ENCODE measurements at places on chromosomes 6 and 20.

DNA sequence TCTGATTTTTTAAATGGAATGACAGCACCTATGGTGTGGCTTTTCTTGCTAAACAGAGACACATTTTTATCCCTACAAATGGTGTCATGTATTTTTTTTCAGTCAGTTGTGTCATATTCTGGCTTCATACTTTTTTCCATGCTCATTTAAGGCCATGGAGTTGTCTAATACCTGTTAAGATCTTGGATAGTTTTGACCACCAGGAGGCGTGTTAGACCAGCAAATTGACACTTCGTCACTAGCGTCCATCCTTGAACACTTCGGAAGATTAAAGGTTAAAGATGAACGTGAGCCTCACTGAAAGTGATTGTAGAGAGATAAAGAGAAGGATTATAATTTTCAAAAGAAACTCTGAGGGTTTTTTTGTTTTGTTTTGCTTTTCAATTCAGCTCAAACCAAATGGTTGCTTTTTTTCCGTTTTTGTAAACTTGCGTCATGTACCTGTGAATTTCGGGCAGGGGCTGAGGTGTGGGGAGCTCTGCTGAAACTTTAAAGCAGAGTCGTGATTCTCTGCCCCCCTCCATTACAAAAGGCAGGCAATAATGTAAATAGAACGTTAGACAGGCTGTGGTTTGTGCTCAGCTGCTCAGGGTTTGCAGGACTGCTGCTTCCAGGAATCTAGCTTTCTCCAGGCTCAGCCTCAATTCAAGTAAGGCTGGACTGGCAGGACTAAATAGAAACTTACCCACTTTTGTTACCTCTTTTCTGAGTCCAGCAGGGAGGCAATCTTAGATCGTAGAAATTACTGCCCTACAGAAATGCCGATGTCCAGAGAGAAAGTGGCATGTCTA lies 245.1 kb downstream of the FOXA2 start:
- DNase-seq, result peak; percentile 75

DNA sequence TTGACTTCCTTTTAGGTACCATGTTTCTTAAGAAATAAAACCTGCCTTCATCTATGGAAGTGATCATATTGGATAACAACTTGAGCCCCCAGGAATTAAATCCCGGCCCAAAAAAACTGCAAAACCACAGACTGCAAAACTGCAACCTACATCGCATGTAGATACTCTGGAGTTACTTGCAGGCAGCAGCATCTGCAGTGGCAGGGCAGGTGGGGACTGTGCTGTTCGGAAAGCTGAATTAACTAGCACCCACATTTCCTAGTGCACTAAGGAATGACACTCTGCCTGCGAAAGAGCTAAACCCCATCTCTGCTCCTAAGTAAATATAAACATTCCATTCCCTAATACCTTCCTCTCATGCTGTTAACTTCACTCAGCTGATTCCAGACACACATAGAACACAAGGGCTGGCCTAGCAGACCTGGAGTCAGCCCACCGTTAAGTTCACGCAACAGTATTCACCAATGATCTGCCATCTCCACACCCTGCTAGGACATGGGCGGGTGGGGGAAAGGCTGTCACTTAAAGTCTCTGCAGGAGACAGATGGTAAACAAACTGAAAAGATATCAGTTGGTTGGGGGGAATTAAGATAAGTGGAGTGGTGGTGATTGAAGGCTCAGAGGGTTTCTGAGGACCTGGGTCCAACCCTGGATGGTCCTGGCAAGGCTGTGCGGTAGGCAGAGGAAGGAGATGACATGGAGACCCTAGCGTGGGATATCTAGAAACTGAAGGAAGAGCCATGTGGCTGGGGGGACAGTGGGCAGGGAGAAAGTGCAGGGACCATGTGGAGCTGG lies 128.4 kb downstream of the SYCP2 start:
- no peak for DNase-seq

DNA sequence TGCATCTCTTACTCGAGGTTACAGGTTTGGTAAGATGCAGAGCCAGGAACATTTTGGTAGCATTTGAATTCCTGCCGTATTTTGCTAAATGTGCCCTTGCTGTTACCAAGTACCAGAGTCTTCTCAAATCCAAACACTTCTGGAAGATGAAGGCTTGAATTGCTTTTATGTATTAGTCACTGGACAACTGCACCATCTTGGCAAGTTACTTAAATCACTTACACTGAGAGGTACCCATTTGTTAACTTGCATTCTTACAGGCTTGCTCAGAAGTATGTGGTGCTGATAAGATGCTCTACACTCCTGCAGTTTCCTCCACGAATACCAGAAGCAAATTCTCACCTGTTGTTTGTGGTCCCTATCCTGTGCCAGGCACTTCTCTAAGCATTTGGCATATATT lies 12.7 kb downstream of the IL22RA2 start:
- DNase-seq, result no peak

GRCh38 chr6:155408231-155408630 lies 47.4 kb downstream of the NOX3 start:
- no peak for DNase-seq

DNA sequence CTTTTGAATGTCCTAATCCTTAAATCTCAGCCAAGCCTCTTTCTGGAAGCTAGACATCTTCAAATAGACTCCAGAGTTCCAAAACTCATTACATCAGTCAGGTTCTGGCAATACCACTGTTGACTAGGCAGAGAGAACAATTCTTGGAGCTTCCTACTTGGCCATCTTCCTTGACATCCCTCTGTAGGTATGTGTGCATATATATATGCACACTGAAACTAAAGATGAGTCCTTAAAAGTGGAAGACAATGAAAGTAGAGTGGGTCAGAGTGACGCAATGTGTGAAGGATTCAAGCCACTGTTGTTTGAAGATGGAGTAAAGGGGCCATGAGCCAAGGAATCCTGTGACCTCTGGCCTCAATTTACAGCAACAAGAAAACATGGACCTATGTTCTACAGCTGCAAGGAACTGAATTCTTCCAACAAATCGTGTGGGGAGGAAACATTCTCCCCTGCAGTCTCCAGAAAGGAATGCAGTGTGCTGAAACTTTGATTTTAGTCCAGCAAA lies 18.7 kb upstream of the DUSP22 start:
- DNase-seq, result no peak

GRCh38 chr6:152312434-152312833 lies 324.7 kb downstream of the SYNE1 start:
- DNase-seq, result no peak

GRCh38 chr6:97231911-97232310 lies 51.1 kb downstream of the MMS22L start:
- DNase-seq, result no peak

GRCh38 chr6:33428966-33429749 lies 9.3 kb downstream of the SYNGAP1 start:
- no peak for DNase-seq

GRCh38 chr20:64140956-64141355 lies 23.3 kb upstream of the MYT1 start:
- DNase-seq, result no peak

DNA sequence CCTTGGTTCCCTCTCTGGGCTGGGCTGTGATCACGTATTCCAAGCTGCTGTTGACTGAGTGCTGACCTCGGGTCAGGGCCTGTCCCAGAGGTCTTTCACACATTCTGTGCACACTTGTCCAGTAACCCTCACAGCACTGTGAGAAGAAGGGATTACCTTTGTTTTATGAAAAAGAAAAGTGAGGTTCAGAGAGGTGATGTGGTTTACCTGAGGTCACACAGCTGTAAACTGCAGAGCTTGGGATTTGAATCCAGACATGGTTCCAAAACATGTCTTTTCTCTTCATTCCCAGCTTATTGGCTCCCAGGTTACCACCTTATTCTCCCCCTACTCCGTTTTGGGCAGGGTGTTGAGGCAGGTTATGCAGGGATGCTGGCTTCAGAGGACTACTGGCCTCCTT lies 28.4 kb upstream of the CDH22 start:
- DNase-seq, result no peak

- no peak for DNase-seq
Measured at GRCh38 chr6:14983599-14984518, 262.0 kb upstream of the JARID2 start.

Measured in MM.1S (cell line).